ENCODE measurements at places on chromosomes 13 and 19.
A peak's percentile ranks its signal among the peaks of the same experiment; 100 is the strongest.

DNA sequence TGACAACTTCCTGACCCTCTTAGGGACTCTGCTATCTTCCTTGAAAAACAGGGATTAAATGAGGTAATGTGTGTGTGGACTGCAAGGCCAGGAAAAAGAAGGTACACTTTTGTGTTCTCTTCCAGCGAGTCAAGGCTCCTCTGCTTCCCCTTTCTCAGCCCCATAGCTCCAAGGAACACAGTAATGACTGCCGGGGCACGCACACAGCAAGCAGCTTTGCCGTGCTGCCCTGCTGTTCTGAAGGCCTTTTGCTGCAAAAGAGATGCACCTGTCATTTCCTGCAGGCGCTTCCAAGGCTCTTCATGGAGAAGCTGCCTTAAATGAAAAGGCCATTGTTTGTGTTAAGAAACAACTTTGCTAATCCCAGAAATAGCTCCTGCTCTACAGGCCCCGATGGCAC lies 84.6 kb downstream of the CYSLTR2 start:
- DNase-seq = peak; percentile 3

DNA sequence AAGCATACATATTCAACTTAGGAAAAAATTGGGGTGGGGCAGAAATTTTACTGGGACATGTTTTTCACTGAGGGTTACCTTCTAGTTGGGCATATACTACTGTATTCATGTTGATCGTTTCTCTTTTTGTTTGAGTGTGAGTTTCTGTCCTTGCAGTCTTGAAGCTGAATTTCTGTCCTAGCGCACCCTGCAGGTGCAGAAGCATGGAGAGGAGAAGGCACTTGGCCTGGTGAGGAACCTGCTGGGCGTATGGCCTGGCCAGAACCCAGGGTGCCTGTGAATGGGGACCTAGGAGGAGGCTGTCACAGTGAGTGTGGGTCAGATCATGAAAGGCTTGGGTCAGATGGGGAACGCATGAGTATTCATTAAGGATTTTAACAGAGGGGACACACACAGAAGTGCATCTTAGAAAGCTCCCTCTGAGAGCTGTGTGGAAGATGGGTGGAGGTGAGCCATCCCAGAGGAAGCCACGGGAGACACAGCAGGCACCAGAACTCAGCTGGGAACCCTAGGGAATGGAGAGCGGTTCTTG lies 36.8 kb downstream of the SERP2 start:
- no peak for DNase-seq

DNA sequence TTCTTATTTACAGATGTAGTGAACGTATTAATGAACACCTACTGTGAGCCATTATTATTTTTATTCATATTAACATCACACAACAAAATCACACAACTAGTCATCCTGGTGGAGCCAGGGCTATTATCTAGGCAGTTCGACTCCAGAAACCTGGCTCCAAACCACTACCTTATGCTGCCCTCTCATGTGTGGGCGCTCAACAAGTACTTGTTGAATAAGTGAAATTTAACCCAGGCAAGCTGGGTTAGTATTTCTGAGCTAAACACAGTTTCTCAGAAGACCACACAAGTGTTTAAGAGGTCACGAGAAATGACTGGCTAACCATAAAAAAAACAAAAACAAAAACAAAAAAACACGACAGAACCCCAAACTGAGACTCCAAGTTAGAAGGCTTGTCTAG lies 33.6 kb downstream of the MZT1 start:
- DNase-seq = no peak

- no peak for DNase-seq
Observed at GRCh38 chr13:32476892-32477291, 49.0 kb upstream of the N4BP2L1 start.

DNA sequence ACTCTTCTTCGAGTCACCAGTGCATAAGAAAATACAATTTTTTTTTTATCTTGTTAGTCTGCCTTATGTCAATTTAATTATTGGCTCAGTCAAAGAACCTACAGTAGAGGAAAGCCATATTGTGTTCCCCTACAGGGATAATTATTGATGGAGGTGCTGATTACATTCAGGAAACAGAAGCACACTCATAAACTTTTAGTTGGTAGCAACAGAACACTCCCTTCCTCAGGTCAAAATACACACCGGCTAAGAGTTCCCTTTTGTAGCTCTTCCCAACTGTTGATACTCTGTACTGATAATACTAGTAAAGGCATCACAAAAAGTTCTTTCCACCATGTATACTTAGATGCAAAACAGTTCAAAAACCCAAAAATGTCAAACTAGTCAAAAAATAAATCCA lies 18.4 kb downstream of the FOXO1 start:
- no peak for DNase-seq

- no peak for DNase-seq
Observed at GRCh38 chr19:55358943-55359908, 3.8 kb downstream of the GARIN5B start.
